ENCODE measurements at places on chromosomes 4 and X. TPM values are rescaled to one million over a fixed set of nuclear protein-coding genes. Genes with fewer than 3 reads are reported as not detected.
A peak's percentile ranks its signal among the peaks of the same experiment; 100 is the strongest.

- H3K27me3 ChIP-seq = no peaks in the 10 kb centered on the region
- H3K4me3 ChIP-seq = no peak overlapping the region
- H3K4me1 ChIP-seq = no peaks in the 10 kb centered on the region
- H3K27ac ChIP-seq = no peak overlapping the region
- peaks cover 29% of the 10 kb centered on the region for H3K36me3 ChIP-seq
Observed at GRCh38 chr4:125489952-125490690, 175.4 kb downstream of the FAT4 start.

DNA sequence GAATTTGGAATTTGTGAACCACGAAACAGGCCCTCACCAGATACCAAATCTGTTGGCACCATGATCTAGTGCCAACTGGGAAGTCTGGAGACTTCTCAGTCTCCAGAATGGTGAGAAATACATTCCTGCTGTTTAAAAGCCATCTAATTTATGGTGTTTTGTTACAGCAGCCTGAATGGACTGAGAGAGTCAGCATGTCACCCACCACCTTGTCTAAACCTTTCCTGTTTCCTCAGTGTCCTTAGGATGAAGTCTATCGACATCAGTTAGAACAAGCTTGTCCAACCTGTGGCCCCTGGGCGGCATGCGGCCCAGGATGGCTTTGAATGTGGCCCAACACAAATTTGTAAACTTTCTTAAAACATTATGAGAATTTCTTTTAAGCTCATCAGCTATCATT, 42.1 kb downstream of the FREM3 start:
- H3K4me3 ChIP-seq = no peak overlapping the region
- no peaks in the 10 kb centered on the region for H3K4me1 ChIP-seq
- H3K36me3 ChIP-seq = no peaks in the 10 kb centered on the region
- no peak overlapping the region for H3K27ac ChIP-seq
- H3K27me3 ChIP-seq = no peaks in the 10 kb centered on the region
- no peak for DNase-seq

DNA sequence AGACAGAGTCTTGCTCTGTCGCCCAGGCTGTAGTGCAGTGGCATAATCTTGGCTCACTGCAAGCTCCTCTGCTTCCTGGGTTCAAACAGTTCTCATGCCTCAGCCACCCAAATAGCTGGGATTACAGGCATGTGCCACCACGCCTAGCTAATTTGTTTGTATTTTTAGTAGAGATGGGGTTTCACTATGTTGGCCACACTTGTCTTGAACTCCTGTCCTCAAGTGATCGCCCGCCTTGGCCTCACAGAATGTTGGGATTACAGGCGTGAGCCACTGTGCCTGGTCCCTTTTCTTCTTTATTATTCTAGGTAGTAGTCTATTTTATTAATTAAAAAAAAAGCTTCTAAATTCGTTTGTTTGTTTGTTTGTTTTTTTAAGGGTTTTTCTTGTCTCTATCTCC, 59.1 kb downstream of the SLAIN2 start:
- H3K36me3 ChIP-seq = peaks cover 9% of the 10 kb centered on the region
- H3K4me3 ChIP-seq = no peak overlapping the region
- no peaks in the 10 kb centered on the region for H3K4me1 ChIP-seq
- DNase-seq = no peak

GRCh38 chrX:153411988-153412574, 809 bp downstream of the ZFP92 start:
- no peaks in the 10 kb centered on the region for H3K4me1 ChIP-seq
- DNase-seq = peak; percentile 23
- H3K27me3 ChIP-seq = no peaks in the 10 kb centered on the region
- no peak overlapping the region for H3K27ac ChIP-seq
- H3K36me3 ChIP-seq = no peaks in the 10 kb centered on the region

DNA sequence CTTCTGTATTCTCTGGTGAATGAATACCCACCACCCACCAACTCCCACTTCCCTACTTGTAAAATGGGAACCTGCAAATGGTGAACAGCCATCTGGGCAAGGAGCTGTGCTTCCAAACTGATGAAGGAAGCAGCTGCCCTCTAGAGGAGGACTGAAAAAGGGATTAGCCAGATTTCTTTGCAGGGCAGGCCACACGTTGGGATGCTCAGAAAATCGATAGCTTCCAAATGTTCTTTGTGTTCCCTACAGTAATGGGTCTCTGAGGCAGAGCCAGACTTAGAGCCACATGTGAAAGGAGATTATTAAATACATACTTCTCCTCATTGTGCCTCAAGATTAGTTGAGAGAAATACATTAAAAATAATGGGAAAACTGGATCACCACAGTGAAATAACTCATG, 39.3 kb upstream of the LPAR4 start:
- no peak overlapping the region for H3K27ac ChIP-seq
- peak; percentile 57 for DNase-seq
- no peaks in the 10 kb centered on the region for H3K27me3 ChIP-seq

DNA sequence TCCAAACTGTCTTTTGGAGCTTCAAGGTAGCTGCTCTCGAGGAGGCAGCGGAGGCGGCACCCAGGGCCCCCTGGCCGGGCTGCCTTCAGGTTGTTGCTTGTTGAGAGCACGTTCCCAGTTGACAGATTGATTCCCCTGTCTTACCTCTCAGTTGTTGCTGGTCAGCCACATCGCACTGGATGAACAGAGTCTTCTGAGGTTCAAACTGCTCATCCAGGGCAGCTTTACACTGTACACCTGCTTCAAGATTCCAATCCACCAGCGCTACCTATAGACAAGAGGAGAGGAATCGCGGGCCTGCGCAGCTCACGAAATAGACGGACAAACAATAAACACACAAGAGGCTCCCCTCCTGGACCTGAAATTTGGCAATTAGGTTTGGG, 497 bp downstream of the HPGD start:
- peaks cover 8% of the 10 kb centered on the region for H3K4me1 ChIP-seq
- H3K36me3 ChIP-seq = no peaks in the 10 kb centered on the region
- H3K4me3 ChIP-seq = peak overlapping the region; percentile 71

DNA sequence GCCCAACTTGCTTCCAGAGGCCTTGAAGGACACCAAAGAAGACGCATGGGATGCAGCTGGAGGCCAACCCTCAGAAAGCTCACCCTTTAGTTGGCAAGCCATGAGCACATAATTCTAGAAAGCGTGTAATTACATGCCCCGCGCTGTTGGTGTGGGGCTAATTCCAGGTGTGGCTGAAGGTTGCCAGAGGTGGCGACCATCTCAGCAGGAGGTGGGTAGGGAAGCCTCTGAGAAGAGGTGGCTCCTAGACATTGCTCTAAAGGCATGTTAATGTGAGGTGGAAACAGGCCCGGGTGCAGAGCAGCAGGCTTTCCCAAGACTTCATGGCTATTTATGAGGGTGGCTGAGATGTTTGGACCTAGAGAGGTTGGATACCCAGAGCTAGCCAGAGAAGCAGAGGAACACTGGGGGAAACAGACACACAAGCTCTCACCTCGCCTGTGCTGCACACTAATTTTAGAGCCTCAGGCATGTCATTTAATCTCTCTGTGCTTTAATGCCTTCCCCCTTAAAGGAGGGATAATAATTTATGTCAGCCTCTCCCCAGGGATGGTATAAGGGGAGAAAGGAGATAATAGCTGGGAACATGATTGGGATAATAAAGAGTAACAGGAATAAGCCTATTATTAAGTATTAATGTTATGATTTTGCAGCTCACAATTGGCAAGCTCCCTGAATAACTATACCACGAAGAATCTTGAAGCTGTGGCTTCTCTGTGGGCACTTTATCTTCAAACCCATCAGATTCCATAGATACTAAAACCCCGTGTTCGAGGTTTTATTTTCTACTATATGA, 60.0 kb upstream of the HELT start:
- DNase-seq = no peak
- H3K4me3 ChIP-seq = no peak overlapping the region
- peaks cover 4% of the 10 kb centered on the region for H3K27me3 ChIP-seq

GRCh38 chr4:72505314-72505744, 63.7 kb downstream of the ADAMTS3 start:
- H3K27ac ChIP-seq = no peak overlapping the region
- H3K27me3 ChIP-seq = peaks cover 4% of the 10 kb centered on the region
- no peaks in the 10 kb centered on the region for H3K36me3 ChIP-seq
- no peak overlapping the region for H3K4me3 ChIP-seq
- H3K4me1 ChIP-seq = no peaks in the 10 kb centered on the region

- no peak for DNase-seq
- H3K27me3 ChIP-seq = no peaks in the 10 kb centered on the region
- no peak overlapping the region for H3K27ac ChIP-seq
- no peak overlapping the region for H3K4me3 ChIP-seq
- no peaks in the 10 kb centered on the region for H3K4me1 ChIP-seq
- H3K36me3 ChIP-seq = no peaks in the 10 kb centered on the region
Observed at GRCh38 chrX:31007321-31007720, 64.5 kb downstream of the FTHL17 start.

DNA sequence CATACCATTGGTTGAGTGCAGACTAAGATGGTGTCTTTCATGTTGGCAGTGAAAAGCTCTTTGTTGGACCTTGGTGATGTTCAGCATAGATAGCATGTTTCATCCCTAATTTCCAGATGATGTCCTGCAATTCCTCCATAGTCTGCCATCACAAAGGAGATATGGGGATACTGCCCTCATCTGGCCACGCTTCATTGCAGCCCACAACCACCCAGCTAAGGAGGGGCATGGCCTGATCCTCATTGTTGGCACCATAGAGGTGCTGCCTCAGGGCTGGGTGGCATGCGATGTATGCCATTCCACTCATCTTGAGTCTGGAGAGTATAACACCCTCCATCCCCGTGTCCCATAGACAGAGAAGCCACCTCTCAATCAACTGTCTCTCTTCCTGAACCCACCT, 31.5 kb upstream of the NUDT6 start:
- H3K4me1 ChIP-seq = no peaks in the 10 kb centered on the region
- no peak overlapping the region for H3K4me3 ChIP-seq
- DNase-seq = no peak

DNA sequence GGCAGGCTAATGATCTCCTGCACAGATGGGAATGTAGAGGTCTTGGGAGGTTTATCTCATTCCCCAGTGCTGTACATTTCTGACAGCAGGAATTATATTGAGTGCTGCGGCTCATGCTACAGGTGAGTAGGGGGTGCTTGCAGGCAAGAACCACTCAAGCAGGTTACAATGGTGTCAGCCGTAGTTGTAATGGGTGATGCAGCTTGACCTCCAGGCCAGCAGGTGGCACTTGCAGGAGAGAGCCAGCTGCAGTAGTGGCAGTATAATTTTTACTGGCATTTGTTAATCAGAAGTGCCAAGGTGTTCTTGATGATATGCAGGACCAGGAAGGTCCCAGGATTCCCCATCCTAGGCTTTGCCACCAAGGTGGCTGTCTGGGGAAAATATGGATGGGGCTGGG, 759.6 kb upstream of the NDST4 start:
- no peaks in the 10 kb centered on the region for H3K27me3 ChIP-seq
- DNase-seq = no peak
- H3K27ac ChIP-seq = no peak overlapping the region
- no peak overlapping the region for H3K4me3 ChIP-seq
- H3K4me1 ChIP-seq = no peaks in the 10 kb centered on the region

GRCh38 chr4:101953949-101954348, 163.4 kb downstream of the BANK1 start:
- H3K4me1 ChIP-seq = peaks cover 16% of the 10 kb centered on the region
- peak; percentile 33 for DNase-seq
- H3K4me3 ChIP-seq = peak overlapping the region; percentile 42
- no peak overlapping the region for H3K27ac ChIP-seq

CRMP1 gene
- total RNA-seq = not detected

KCNIP4 gene
- total RNA-seq = not detected

CDS1 gene
- not detected for total RNA-seq

MAGEA1 gene
- not detected for total RNA-seq

RTL3 gene
- under 0.01 TPM for total RNA-seq

All from GM23248 (cell line).